Activated naive CD8-positive, alpha-beta T cell treated with anti-CD3 and anti-CD28 coated beads for 36 hours (primary cell): ENCODE measurements at places on chromosomes 11 and 22. TPM values are rescaled to one million over a fixed set of nuclear protein-coding genes. Genes with fewer than 3 reads are reported as not detected.

- no peak overlapping the region for H3K4me3 ChIP-seq
- H3K4me1 ChIP-seq, result peaks cover 14% of the 10 kb centered on the region
- peaks cover 2% of the 10 kb centered on the region for H3K36me3 ChIP-seq
- no peak for DNase-seq
- H3K27me3 ChIP-seq, result no peaks in the 10 kb centered on the region
Measured at GRCh38 chr11:85721191-85721590, 35.2 kb upstream of the CCDC89 start.

The F2 gene
- not detected for total RNA-seq

DNA sequence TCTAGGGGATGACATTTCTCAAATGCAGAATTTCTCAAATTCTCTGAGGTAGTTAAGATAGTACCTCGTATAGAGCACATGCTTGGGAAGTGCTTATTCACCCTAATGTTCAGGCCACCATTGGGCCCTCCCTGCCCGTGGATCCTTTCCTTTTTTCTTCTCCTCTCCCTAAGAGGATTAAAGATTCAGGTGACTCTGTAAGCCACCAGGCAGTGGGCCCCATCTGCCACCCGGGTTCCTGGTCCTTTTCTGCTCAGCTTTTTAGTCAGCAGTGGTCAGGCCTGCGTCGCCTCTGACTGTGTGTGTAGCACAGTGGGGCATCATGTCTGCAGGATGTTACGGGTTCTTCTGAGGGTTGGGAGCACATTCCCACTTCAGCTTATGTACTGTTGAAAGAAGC, 7.2 kb downstream of the CEP164 start:
- peaks cover 6% of the 10 kb centered on the region for H3K36me3 ChIP-seq
- H3K4me3 ChIP-seq, result no peak overlapping the region
- no peak for DNase-seq
- peaks cover 7% of the 10 kb centered on the region for H3K4me1 ChIP-seq

GRCh38 chr22:44245438-44245837, 64.7 kb downstream of the PARVG start:
- peaks cover 2% of the 10 kb centered on the region for H3K36me3 ChIP-seq
- no peak overlapping the region for H3K4me3 ChIP-seq
- DNase-seq, result no peak
- peaks cover 9% of the 10 kb centered on the region for H3K27me3 ChIP-seq

The PEX16 gene
- total RNA-seq, result 43.5 TPM

The MMP13 gene
- total RNA-seq, result not detected

The KRTAP5-11 gene
- not detected for total RNA-seq

GRCh38 chr11:8332196-8332595, 68.5 kb upstream of the LMO1 start:
- H3K4me1 ChIP-seq, result peaks cover 3% of the 10 kb centered on the region
- H3K27me3 ChIP-seq, result peaks cover 18% of the 10 kb centered on the region
- H3K36me3 ChIP-seq, result no peaks in the 10 kb centered on the region
- no peak overlapping the region for H3K4me3 ChIP-seq

GRCh38 chr11:4700436-4700820, 2.8 kb upstream of the OR51E2 start:
- H3K4me3 ChIP-seq, result no peak overlapping the region
- H3K4me1 ChIP-seq, result no peaks in the 10 kb centered on the region
- H3K27me3 ChIP-seq, result peaks cover 7% of the 10 kb centered on the region
- no peak for DNase-seq
- H3K36me3 ChIP-seq, result no peaks in the 10 kb centered on the region
